ENCODE measurements at places on chromosomes 2 and 18.

GRCh38 chr2:207849443-207849842 is 79.7 kb upstream of the FZD5 start:
- no peak for DNase-seq

- peak; percentile 98 for DNase-seq
These were observed 5.7 kb downstream of the PTMA start for GRCh38 chr2:231713730-231714638.

GRCh38 chr2:40201425-40201824 is 250.5 kb downstream of the SLC8A1 start:
- DNase-seq = no peak

DNA sequence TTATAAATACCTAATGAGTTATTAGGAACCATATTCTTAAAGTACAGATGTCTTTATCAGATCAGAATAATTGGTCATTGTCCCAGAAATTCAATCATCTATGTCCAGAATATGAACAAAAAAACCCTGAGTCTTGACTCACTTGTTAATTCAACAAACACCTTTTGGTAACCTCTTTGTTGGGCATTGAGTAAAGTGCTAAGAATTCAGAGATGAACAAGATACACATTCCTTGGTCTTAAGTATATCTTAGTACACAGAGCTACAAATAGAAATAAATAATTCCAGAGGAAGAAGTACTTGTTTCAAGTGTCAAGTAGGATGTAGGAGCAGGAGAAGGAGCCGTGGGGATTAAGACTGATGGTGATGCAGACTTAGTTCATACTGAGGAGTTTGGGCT is 798.1 kb downstream of the CPS1 start:
- DNase-seq = no peak

DNA sequence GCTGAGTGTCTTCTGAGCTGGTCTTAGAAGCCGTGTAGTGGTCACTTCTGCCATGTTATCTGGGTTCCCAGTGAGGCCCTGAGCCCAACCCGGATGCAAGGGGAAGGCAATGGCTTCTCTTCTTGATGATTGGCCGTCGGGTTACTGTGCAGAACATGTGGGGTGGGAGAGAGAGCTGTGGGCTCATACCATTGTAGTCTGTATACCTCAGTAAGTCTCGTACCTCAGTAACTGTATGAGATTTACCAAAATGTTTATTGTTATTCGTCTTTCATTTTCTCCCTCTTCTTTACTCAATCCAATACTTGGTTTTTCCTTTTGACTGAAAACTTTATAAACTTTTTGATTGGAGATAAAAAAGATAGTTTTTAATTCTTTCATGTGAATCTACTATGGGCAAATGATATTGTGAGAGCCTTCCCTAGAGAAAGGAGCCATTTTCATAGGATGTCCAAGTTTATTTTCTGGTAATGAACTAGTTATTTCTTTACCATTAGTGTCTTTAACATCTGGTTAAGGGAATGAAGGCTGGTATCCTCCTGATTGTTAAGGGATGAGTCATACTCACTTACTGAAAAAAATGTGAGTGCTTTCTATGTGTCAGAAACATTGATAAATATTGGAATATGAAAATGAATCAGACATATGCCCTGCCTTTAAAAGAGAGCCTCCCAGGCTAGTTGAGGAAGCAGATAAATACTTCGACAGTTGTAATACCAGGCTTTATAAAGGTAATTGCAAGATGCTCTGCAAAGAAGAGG is 129.9 kb downstream of the PRPF40A start:
- no peak for DNase-seq

GRCh38 chr2:170739507-170740046 is 24.4 kb downstream of the SP5 start:
- DNase-seq = no peak

GRCh38 chr18:48675352-48675761 is 136.5 kb downstream of the CTIF start:
- peak; percentile 92 for DNase-seq

DNA sequence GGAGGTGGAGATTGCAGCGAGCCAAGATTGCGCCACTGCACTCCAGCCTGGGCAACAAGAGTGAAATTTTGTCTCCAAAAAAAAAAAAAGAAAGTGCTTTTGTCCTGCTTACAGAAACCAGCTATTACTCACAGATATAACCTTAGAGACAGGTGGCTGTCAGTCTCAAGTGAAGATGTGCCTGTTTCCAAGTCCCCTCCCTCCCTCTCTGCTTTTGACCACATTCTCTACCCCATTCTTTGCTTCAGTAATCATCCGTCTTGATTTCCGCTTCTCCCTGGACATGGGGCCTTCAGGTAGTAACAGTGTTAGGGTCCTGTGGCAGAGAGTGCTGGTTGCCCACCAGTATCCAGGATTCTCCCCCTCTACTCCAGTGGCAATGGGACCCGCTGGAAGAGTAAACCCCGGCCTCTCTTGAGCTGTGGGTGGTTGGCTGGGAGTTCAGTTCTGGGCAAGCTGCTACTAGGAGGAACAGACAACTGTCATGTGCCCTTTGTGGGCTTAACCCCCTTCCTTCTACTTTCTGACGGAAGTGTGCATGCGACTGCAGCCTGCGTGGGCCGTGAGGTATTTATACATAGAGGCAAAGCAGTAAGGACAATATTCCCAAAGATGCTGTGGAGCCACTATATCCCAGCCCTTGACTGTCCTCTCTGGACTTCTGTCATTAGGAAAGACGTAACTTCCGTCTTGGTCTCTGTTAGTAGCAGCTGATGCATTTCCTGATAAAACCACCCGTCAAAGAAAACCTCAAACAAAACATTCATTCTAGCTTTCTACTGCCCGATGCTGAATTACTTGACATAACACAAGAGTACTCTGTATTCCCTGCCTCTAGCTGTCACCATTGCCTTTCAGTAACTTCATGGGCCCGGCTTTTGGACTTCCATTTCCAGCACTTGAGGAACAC is 17.8 kb downstream of the PDCL3 start:
- peak; percentile 64 for DNase-seq

- no peak for DNase-seq
These were observed 502.2 kb upstream of the SETBP1 start for GRCh38 chr18:44178476-44178875.

DNA sequence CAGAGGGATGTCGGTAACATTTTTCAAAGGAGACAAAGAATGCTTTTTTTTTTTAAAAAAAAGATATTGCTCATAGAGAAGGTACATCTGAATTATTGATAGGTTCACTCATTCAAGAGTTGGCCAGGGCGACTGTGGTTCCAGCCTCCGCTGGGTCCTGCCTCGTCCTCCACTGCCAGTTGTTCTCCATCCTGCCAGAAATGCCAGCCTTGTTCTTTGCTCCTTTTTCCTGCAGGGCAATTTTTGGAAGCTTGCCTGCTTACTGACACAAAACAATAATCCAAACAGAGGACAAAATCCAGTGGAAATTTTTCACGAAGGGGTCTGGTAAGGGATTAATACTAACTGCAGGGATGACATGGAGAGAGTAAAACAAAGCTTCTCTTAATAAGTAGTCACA is 1113.0 kb downstream of the CBLN2 start:
- no peak for DNase-seq

DNA sequence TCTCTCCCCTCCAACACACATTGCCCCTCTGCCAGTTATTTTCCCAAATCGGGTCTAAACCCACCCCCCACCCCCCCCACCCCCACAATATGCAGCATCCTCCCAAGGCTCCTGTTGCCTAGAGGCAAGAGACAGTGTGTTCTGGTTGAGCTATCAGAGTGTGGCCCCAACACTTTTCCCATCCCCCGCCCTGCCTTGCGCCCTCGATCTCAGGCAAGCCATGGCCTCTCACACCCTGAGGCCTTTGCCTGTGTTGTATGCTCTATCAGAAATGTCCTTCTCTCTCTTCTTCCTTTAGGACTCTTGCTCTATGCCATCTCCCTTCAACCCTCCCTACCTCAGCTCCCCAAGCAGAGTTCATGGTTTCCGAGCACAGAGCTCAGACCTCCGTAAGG is 9.5 kb upstream of the GRHL1 start:
- DNase-seq = no peak

GRCh38 chr2:166464187-166464586 is 29.9 kb downstream of the SCN7A start:
- DNase-seq = no peak

GRCh38 chr2:101097638-101098037 is 53.5 kb downstream of the TBC1D8 start:
- DNase-seq = no peak

- no peak for DNase-seq
These were observed 114.9 kb upstream of the MYCN start for GRCh38 chr2:15825276-15825980.

GRCh38 chr2:207606829-207607228 is 18.4 kb downstream of the METTL21A start:
- DNase-seq = no peak

DNA sequence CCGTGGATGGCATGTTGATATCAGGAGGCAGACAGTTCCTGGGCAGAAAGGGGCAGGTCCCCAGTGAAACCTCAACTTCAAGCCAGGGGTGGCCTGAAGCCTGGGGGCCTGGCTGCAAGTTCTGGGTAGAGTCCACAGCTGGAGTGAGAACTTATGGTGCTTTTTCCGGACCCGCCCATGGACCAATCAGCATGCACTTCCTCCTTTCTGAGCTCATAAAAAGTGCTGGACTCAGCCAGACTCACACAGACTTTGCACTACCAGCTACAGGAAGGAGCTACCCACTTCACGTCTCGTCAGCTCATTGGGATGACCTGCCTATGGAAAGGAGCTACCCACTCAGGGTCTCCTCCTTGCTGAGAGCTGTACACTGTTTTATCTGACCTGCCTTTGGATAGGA is 183.1 kb upstream of the MC4R start:
- DNase-seq = no peak

DNA sequence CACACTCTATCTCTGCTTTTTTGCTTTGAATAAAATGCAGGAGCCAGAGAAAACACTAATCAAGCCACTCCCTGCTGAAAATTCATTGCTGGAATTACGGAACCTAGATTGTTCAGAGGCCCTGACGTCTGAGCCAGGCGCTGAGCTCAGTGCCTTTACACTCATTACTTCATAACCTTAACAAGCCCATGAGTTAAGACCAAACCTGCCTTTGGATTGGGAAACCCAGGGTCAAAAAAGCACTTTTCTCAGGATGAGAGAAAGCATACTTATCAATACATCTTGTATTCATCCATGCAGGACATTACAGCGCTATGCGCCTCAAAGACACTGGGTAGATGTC is 762 bp downstream of the INO80C start:
- DNase-seq = no peak

DNA sequence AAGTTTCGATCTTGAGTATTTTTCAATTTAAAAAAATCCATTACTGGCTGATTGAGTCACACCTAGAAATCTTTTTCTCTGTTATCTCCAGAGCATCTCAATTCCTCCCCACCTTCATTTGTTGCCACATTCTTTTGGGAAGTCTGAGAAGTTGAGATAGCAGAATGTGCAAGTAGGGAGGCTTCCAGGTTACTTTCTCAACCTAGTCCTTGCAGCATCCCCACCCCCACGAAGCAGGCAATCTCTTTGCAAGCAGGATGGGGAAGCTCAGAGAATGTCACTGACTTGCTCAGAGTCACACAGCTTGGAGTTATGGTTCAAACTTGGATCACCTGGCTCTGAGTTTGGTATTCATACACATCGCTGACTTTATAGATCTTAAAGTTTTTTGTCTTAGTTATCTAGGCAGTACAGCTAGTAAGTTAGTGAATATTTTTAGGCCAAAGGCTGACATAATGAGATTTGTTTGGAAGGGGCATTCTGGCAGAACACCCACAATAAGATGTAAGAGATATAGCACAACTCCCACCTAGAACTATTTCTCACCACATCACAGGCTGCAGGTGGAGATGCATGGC is 25.9 kb upstream of the LCLAT1 start:
- no peak for DNase-seq

- no peak for DNase-seq
These were observed 479.4 kb upstream of the TCF4 start for GRCh38 chr18:56067214-56067894.

DNA sequence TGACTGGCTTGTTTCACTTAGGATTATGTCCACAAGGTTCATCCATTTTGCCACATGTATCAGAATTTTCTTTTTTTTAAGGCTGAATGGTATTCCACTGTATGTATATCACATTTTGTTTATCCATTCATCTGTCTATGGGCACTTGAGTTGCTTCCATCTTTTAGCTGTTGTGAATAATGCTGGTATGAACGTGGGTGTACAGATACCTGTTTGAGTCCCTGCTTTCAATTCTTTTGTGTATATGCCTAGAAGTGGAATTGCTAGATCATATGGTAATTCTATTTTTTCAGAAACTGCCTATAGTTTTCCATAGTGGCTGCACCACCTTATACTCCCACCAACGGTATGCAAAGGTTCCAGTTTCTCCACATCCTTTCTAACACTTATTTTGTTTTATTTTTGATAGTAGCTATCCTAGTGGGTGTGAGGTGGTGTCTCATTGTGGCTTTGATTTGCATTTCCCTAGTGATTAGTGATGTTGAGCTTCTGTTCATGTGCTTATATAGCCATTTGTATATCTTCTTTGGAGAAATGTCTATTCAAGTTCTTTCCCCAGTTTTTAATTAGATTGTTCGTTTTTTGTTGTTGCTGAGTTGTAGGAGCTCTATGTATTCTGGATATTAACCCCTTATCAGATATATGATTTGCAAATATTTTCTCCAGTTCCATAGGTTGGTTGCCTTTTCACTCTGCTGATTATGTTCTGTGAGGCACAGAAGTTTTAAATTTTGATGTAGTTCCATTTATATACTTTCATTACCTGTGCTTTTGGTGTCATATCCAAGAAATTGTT is 40.7 kb downstream of the TTC39C start:
- DNase-seq = no peak

DNA sequence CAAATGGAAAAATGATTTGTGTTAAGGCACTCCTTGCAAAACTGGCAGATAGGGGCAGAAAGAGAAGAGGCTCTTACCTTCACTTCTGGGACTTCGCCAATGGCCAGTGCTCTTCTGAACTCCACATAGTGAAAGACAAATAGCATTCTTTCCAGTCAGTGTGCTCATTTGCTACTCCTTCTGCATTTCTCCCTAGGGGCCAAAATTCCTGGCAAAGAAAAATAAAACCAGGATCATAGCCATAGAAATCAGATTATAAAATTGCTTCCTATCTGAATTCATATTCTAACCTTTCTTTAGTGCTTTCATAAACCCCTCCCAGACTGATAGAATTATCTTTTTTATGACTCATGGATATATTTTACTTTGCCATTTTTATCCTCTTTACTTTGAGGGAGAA is 56.9 kb upstream of the PELI1 start:
- no peak for DNase-seq

- DNase-seq = no peak
These were observed 131.3 kb downstream of the PXDN start for GRCh38 chr2:1613078-1613445.

DNA sequence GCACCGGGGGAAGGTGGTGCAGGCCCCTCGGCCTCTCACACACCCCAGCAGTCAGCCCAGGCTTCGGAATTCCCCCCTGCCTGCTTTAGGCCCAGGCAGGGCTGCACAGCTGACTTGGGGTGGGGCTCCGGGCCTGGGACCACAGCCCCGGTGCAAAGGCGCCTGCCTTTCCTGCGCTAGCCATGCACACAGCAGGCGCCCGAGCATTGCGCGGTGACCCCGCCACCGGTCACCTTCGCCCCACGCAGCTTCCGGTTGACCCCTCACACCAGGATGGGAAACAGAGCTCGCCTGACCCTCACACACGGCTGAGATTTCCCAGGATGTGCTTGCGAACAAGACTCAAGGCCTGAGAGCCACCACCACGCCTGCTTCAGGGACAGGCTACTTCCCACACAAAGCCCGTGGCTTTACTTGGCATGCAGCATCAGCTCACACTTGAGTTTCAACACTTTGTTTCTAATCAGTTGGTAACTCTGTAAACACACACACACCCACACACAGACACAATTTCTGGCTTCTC is 46.0 kb downstream of the SLC66A2 start:
- peak; percentile 52 for DNase-seq

- no peak for DNase-seq
These were observed 105.8 kb upstream of the UGP2 start for GRCh38 chr2:63735931-63736330.

- DNase-seq = no peak
These were observed 16.8 kb downstream of the IL37 start for GRCh38 chr2:112927745-112928144.

All from activated CD8-positive, alpha-beta memory T cell treated with anti-CD3 and anti-CD28 coated beads, Interleukin-2, amount 50 U/mL, for 48 hours (primary cell).